ENCODE measurements at places on chromosomes 16 and 17.

DNA sequence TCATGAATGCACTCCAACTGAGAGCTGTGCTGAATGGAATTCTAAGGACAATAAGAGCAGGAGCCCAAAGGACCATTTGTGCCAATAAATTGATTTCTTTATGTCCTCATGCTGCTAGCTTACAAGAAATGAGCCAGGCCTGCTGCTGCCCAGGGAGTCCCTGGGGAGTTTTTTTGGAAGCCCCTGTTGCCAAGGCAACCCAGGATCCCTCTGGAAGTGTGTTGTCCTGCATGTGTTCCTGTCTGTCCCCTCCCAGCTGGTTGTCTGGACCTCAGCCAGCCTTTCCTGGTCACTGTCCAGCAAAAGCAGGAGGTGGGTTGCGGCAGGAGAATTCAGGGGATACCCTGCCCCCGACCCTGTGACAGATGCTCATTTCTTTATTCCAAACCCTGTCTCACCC is 51.0 kb upstream of the GPRC5B start:
- peak; percentile 5 for DNase-seq

- DNase-seq = no peak
Observed at GRCh38 chr16:72197545-72197944, 25.6 kb upstream of the PMFBP1 start.

GRCh38 chr17:34269969-34270368 is at the start of gene CCL7:
Gene CCL7, plus strand, starts transcription at chr17:34270221. Its CDS starts 70 bp downstream, at chr17:34270291.
- peak; percentile 72 for DNase-seq

DNA sequence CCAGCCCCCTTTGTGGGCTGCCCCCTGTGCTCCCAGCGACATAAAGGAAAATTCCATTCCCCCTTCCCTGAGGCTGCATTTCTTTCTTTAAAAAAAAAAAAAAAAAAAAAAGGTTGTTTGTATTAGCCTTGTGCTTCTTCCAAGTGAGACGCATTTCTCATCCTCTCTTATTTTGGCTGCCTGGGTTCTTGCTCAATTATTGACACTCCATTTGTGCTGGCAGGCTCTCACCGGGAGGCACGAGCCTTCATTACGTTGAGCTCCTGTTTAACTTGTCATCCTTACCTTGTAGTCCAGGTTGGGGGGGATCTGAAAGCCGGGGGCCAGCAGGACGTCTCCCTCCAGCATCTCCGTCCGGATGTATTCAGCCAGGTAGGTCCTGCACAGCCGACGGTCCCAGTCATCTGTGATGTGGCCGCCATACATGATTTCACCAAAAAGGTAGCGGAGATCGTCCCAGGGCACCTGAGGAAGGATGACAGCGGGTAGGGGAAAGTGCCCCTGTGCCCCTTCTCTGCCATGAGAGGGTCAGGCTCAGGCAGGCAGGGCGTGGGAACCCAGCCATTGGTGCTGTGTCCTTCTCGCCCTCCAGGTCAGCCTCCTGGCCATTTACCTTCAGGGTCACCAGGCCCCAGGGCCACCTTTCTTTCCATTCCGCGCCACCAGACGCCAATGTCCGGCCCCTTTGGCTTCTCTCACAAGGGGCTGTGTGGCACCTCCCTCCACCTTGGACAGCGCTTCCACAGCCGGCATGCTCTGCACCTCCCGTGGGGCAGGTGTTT is 50.6 kb downstream of the PGS1 start:
- DNase-seq = no peak

DNA sequence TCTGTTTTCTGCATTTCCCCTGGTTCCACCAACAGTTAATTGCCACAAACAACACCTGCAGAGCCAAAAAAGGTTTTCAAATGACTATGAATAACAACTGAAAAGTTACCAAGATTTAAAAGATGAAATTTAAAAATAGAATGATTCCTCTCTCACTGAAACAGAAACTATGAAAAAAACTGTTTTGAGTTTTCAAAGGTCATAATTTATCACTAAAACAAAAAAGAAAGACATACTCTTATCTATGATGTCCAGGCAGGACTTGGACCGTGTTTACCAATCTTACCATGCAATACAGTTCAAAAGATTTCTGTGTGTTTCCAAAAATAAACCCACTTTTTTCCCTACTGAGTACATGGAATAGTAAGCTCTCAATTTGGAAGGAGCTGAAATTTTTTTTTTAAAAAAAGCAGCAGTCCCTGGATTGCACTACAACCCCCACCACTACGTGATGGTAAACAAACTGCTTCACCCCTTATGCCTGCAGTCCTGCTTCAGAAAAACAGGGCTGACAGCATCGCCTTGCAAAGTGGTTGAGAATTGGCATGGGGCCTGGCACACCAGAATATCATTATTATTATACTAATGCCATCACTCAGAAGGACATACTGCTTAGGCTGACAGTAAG is 8.5 kb downstream of the TXNDC11 start:
- no peak for DNase-seq

GRCh38 chr16:66604376-66605176 is at the start of gene CMTM3:
Gene CMTM3, plus strand, starts transcription at chr16:66604704. Its CDS starts 102 bp downstream, at chr16:66604806.
- peak; percentile 72 for DNase-seq

DNA sequence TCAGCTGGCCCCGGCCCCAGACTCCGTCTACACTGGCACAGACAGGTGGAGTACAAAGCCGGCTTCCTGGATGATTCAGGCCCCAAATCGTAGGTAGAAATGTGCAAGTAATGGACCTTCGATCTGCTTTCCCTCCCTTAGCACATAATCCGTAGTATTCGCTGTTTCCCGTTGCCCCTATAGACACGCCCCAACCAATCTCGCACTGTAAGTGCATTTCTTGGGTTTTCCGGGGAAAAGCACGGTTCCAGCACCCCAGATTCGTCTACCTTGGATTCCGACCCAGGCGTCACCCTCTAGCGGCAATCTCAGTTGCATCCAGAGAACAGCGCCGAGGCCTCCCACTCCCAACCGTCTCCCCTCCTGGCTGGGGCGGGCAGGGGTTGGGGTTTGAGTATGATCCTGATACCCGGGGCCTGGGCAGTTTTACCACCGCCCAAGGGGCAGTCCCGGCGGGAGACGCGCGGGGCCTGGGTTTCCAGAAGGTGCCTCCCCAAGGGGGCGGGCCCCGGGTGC is 12.1 kb upstream of the FOXF1 start:
- DNase-seq = no peak

- no peak for DNase-seq
Observed at GRCh38 chr17:77216486-77216885, 75.7 kb downstream of the SEC14L1 start.

DNA sequence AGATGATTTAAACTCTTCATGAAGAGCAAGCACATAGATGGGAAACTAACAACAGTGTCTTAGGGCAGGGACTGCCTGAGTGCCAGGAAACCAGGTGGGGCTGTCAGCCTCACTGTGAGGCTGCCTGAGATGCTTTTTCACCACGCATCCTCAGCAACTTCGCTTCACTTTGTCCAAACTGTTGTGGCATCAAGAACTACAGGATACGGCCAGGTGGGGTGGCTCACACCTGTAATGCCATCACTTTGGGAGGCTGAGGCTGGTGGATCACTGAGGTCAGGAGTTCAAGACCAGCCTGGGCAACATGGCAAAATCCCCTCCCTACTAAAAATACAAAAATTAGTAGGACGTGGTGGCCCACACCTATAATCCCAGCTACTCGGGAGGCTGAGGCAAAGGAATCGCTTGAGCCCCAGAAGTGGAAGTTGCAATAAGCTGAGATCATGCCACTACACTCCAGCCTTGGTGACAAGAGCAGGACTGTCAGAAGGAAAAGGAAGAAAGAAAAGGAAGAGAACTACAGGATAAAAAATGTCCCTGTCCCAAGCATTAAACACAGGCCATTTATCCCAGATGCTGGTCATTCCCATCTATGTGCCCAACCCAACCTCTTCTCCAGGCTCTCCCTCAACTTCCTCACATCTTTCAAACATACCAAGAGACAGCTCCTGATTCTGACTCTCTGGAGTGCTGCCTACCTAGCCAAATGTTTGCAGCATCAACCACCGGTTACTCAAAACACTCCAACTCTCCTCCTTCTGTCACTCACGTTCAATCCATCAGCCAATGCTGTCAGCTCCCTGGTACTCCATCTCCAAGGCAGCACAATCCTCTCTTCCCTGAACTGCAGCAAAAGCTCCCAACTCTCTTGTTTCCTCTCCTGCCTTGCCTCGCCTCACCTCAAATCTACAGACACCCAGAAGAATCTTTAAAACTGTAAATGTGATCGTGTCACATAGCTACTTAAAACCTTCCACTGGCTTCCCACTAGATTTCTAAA is 1.6 kb downstream of the EIF4A3 start:
- DNase-seq = no peak

GRCh38 chr17:73340093-73340596 is 28.3 kb upstream of the CDC42EP4 start:
- peak; percentile 90 for DNase-seq

DNA sequence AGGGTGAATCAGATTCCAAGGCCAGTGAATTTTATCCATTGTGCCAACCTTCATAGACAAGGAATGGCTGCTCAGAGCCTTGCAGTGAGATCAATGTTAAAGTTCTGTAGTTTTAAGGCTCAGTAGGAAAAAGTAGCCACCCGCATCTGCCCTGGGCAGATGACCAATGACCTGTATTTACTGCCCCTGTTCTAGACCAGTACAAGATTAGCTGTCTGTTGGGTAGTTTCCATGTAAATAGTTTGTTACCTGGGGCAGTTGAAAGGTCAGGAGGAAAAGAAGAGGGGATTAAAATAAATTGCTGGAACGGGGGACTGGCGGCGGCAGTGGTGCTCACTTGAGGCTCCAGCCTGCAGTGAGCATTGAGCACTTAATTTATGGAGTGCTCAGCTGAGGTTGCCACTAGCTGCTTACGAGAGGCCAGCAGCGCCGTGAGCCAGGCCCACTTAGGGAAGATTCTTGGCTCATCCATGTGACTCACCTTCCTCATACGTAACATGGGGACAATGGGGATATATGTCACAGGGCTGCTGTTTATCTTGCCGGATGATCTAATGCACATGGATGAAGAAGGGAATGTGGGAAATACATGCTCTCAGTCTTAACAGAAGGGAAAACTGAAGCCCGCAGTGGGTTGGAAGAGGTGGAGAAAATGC is 10.7 kb upstream of the NOS2 start:
- DNase-seq = no peak

DNA sequence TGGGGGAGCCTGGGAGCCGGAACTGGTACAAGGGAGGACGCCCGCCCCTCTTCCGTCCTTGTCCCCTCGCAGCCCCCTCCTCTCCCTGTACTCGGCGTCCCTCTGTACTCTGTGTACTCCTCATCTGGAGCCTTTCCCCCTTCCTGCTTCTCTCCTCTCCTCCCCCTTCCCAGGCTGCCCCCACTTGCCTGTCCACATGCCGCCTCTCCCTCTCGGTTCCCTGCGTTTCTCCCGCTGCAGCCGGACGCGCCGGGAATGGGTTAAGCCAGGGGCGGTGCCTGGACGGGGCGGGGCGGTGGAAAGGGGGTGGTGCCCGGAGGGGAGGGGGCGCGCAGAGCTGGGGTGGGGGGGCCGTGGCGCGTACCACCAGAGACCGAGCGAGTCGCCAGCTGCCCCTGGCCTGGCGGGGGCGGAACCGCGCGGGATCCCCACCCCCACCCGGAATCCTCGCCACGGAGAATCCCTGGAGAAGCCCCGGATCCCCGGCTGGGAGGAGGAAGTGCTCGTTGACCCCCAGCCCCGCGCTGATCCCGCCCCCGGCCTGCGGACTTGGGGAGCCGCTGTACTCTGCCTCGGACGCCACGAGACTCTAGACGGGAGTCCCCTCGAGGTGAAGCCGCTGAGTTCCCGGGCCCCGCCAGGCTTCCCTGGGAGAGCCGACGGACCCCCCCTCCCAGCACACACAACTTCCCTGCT is 22.6 kb downstream of the GJD3 start:
- DNase-seq = peak; percentile 86

DNA sequence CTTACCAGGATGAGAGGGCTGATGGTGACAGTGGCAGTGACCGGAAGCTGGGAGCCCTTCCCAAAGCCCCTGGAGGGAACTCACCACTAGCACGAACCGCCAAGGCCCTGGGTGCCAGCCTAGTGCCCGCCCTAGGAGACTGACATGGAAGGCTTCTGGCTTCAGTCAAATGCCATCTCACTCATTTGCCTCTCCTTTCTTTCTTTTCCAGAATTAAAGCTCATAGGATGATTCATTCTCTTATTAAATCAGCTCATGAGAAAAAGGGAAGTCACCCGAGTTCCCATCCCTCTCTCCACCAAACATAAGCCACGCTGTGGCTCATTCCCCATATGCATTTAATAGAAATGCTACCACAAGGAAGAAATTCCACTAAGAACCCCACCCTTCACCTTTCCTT is 12.1 kb downstream of the CUEDC1 start:
- DNase-seq = peak; percentile 44

DNA sequence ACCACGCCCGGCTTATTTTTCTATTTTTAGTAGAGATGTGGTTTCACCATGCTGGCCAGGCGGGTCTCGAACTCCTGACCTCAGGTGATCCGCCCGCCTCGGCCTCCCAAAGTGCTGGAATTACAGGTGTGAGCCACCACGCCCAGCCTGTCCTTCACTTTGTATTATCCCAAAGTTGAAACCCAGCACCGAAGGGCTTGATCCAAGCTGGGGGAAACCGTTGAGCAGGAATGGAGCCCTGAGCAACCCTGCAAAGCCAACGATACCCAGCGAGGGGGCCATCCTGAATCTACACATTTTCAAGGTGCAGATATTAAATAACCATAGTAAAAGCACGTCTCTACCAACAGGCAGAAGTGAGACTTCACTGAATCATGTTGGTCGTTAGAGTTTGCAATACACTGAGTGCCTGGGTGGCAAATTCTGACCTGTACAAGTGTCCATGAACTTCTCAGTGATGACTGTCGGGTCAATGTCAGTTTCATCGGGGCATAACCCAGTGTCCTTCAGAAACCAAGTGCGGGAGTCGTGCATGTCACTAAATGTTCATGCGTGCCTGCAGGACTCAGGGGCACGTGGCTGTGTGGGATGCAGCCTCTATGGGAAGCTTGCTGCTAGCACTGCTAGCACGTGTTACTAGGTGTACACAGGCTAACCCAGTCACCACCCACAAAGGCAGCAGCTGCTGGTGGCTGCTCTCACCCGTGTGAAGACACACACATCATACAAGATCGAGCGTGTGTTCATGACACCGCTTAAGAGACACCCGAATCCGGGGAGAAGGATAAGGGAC is 10.5 kb upstream of the RBFOX3 start:
- DNase-seq = no peak

GRCh38 chr17:80941171-80941570 is 50.5 kb upstream of the CHMP6 start:
- DNase-seq = no peak

GRCh38 chr16:70490261-70490660 is 33.1 kb downstream of the COG4 start:
- no peak for DNase-seq

DNA sequence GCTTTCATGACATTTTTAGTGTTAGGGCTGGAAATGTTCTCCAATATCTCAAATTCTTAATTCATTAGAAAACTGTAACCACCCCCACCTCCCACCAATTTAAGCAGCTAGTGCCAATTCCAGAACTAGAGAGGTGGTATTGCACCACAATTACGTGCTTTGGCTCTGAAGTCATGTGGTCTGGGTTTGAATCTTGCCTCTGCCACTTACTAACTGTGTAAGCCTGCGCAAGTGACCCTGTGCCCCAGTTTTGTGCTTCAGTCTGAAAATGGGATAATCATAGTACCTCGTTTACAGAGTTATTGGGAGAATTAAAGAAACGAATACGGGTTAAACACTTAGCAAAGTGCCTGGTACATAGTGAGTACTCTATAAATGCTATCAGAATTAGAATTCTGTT is 14.2 kb upstream of the MPHOSPH6 start:
- DNase-seq = no peak

GRCh38 chr16:76294396-76295214 is 17.4 kb downstream of the CNTNAP4 start:
- DNase-seq = no peak

- DNase-seq = no peak
Observed at GRCh38 chr16:31050280-31051030, 17.1 kb downstream of the STX4 start.

GRCh38 chr16:31201582-31202413 is 762 bp downstream of the PYCARD start:
- DNase-seq = no peak

All from cardiac fibroblast (primary cell).